Non-pigmented ciliary epithelial cell (primary cell): ENCODE measurements at places on chromosomes 7 and 10.

DNA sequence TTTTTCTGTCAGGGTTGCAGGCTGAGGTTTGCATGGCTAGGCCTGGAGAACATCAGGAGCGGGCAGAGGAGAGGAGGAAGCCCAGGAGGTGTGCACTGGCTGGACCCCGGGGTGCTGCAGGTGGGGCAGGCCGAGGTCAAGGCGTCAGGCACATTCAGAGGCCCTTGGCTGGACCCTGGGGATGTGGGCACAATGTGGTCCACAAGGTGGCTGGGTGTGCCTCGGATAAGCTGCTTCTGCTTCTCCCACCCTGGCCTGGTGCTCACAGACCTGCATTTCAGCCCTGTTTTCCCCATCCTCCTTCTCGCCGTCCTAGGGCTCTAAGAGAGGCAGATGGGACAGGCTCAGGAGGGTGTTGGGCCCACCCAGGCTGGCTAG lies 108.2 kb downstream of the ADCY1 start:
- DNase-seq: no peak

DNA sequence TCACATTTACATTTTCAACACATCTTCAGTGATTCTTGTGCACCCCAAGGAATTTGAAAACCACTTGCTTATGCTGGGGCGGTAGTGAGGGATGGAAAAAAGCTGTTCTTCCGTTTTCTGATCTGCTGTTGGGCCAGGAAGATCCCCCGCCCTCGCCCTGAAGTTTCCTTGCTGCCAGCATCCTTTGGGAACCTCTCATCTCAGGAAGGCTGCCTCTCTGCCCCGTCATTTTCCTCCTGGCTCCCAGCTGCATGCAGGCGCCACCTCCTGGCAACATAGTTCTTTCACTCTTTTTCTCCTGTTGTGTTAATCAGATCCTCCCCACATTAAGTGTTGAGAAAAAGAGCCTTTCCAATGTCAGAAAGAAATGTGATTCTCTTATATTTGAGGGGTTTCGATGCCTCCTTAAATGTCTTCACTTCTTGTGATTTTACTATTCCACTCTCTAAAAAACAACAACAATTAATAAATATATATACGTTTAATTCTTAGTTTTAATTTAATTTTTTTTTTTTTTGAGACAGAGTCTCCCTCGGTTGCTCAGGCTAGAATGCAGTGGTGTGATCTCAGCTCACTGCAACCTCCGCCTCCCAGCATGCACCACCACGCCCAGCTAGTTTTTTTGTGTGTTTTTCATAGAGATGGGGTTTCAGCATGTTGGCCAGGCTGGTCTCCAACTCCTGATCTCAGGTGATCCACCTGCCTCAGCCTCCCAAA lies 122.9 kb downstream of the RALA start:
- DNase-seq: no peak

DNA sequence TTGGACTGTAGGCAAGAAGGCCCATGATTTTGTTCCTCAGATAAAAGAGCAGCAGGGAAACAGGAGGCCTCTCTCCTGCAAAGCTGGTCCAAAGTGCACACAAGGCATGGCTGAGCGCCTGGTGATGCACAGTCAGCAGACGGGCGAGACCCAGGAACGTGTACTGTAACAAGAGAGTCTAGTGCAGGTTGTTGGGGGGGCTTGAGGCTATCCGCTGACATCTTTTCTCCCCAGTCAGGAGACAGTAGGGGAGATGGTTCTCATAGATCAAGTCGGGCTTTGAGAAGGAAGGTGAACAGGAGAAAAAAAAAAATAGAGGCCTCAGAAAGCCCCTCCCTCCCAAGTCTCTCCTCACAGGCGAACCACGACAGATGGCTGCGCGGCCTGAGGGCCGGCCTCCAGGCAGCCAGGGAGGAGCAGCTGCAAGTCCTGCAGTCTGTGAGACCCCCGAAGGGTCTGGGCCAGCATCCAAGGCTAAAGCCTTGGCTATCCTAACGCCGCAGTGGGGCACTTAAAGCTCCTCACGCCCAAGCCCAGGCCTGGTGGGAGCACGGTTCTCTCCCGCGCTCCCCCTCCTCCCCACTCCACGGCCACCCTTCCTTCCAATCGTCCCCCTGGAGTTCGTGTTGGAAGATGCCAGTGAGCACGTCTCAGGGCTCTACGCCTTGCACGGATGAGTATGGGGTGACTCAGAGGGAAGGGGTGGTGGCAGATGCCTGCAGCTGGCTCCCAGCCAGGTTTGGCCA lies 68.3 kb downstream of the PRKAG2 start:
- DNase-seq: no peak

DNA sequence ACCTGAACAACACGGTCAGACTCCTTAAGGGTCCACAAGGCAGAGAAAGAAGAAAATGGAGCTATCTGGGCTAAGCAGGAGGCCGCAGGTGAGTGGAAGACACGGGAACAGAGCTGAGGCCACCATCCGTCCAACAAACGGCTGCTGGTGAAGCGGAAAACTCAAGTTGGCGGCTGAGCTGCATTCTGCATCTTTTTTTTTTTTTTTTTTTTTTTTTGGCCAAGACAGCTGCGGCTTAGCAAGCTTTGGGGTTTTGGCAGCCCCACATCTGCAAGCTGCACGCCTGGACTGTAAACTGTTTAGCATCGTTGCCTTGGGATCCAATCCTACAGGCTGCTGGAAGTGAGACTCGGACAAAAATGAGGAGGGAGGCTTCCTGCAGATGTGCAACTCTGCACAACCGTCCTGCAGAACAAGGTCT lies 37.4 kb downstream of the RGS10 start:
- no peak for DNase-seq

DNA sequence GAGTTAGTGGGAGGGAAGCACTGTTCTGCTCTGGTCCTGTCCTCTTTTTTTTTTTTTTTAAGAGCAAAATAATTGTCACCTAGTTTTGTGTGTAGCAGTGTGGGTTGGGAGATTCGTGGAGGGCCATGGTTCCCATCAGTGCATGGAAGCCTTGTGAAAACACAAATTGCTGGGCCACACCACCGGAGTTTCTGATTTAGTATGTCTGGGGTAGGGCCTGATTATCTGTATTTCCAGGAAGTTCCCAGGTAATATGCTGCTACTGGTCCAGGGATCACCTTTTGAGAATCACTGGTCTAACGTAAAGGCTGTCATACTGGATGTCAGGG lies 191.3 kb downstream of the GATA3 start:
- no peak for DNase-seq

GRCh38 chr10:119947300-119947699 lies 54.8 kb downstream of the SEC23IP start:
- no peak for DNase-seq

DNA sequence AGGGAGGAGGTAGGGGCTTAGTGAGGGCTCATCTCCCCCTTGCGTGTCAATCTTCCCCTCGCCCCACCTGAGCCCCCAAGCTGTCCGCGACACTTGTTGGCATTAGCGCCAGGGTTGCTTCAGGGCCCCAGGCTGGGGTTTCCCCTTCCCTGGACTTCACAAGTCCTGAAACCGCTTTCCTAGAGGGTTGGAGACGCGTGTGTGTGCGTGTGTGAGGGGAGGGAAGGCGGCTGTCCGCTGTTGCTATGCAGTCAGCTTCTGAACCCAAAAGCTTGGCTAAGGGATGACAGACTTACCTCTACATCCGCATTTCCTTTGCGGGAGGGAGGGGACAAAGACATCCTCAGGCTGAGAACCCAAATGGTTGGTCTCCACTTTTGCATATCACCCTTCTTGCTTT lies 803 bp downstream of the GOLGA7B start:
- DNase-seq: no peak

- DNase-seq: no peak
Observed at GRCh38 chr7:27608776-27609495, 53.7 kb downstream of the HIBADH start.

DNA sequence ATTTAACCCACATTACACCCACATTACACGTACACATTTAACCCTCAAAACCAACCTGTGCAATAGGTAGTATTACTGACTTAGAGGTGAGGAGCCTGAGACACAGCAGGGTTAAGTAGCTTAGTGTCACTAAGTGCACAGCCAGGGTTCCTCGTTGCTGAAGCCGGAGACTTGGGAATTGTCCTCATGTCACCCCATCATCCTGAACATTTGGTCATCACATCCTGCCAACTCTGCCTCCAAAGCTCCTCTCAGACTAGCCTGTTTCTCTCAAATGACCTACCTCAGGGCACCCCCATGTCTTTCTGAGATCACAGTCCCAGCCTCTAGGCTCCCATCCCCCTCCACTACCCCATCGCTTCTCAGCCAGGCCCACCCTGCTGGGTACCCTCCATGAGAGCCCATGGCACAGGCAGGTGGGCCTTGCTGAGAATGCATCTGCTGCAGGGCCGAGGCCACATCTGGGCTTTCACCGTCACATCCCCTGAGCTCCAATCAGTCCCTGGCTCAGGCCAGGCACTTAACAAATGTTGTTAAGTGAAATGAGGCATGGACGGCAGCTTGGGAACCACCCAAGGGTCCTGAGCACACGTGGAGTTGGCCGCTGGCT lies 21.1 kb upstream of the PCBD1 start:
- DNase-seq: no peak

- DNase-seq: no peak
Observed at GRCh38 chr10:131323025-131323424, 11.5 kb upstream of the TCERG1L start.

DNA sequence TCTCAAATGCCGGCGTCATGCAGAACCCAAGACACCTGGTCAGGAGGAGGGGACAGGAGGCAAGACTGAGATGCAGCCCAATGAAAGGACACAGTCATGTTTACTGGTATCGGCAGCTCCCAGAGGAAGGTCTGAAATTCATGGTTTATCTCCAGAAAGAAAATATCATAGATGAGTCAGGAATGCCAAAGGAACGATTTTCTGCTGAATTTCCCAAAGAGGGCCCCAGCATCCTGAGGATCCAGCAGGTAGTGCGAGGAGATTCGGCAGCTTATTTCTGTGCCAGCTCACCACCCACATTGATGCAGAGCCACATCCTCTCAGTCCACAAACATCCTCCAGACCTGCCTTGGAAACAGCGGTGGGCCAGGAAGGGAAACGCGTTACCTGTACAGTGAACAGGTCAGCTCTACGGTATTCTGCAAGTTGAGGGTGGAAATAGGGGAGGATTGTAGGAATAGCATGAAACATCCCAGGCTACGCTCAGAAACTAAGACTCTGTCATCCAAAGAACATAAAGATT lies 133.1 kb upstream of the PRSS1 start:
- no peak for DNase-seq

GRCh38 chr7:107658467-107658866 lies 2.2 kb upstream of the SLC26A4 start:
- DNase-seq: no peak

DNA sequence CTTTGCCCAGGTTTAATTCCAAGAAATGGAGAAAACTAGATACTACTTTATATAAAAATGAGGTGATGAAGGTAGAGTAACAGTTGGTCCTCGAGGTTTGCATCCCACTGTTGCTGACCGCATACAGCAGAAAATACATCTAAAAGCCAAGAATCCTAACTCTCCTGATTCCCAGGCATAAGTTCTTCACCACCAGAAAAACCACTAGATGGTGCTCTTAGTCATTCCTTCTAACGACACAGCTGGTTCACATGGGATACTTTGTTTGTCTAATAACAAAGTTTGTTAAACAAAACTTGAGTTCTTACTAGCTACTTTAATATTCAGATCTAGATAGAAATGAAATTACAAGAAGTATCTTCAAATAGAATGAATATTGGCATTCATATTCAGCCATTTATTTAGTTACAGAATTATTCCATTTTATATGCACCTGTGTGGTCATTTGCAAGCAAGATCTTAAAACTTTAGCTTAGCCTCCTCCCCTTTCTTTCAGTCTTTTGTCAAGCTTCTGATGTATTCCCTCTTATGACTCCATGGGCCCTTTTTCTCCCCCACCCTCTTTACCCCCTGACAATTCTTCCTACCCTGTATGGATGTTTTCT lies 54.1 kb upstream of the CYP26C1 start:
- DNase-seq: peak; percentile 22

DNA sequence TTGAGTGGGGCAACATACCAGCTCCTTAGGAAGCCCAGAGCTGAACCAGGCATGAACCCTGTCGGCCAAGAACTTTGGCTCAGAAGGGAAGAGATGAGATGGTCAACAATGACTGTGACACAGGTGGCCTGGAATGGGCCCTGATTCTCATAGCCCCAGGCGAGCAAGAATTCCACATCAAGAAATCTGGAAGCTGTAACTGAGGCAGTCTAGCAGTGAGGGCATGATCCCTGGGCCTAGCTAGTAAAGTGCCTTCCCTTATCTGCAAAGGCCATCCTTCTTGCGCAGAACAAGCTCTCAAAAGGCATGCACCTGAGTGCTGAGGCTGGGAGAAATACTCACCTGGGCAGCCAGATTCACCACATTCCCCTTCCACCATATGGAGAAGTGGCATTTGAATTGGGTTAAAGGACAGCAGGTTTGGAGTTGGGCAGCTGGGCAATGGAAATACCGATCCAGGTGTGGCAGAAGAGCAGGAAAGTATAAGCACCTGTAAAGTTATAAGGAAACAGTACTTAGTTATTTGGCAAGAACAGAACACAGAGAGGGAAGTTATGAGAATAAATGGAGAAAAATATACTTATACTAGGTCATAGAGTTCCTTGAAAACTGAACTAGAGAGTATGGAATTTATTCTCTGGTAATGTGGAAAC lies 78.6 kb upstream of the CAPZA2 start:
- DNase-seq: no peak

GRCh38 chr7:137669706-137670105 lies 177.1 kb downstream of the DGKI start:
- DNase-seq: peak; percentile 50

DNA sequence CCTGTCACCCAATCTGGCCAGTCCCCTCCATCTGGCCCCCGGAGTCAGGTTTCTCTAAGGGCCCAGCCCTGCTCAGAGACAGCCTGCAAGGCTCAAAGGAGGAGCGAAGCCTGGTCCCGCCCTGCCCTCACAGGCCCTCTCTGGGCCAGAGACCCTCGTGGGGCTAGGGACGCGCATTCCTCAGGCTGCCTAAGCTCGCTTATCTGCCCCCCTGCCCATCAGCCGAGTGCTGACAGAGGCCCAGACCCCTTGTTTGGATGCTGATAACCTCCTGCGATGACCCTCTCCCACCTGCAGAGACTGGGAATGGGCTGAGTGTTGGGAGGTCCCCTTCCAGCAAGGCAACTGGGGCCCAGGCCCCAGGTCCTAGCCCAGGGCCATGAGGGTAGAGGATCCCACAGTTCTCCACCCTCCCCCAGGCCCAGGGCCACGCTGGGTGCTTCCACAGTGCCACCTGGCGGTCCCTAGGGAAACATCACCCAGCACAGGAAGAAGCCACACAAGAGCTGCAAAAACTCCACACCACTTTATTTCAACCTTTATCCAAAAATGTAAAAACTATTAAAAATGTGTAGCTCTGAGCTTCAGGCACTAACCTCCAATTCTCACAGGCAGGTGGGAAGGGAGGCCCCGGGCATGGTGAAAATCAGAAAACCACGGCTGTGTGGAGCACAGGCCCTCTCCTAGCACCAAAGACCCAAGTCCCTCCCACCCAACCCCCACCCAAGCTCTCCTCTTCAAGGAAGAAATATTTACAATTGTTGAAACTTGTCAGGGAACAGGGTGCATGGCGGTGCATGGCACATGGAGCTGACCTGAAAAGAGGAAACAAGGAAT lies 2.2 kb downstream of the NPM3 start:
- no peak for DNase-seq

GRCh38 chr7:120615703-120616102 lies 242.2 kb downstream of the TSPAN12 start:
- DNase-seq: no peak
